ENCODE measurements at places on chromosomes 7 and 10. TPM values are rescaled to one million over a fixed set of nuclear protein-coding genes. Genes with fewer than 3 reads are reported as not detected.

Gene OAT
- 120 TPM for total RNA-seq

Gene RBM48
- 12.3 TPM for total RNA-seq

Gene PCDH15
- total RNA-seq, result 0.38 TPM

- DNase-seq, result no peak
Observed at GRCh38 chr7:132592936-132593335, 16.7 kb upstream of the PLXNA4 start.

GRCh38 chr7:1696671-1697498, 26.8 kb downstream of the ELFN1 start:
- DNase-seq, result no peak

DNA sequence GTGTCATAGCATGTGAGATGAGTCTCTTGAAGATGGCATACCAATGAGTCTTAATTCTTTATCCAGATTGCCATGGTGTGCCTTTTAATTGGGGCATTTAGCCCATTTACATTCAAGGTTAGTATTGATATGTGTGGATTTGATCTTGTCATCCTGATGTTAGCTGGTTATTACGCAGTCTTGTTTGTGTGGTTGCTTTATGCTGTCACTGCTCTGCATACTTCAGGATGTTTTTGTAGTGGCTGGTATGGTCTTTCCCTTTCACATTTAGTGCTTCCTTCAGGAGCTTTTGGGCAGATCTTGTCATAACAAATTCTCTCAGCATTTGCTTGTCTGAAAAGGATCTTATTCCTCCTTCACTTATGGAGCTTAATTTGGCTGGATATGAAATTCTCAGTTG, 16.5 kb downstream of the FAM25A start:
- DNase-seq, result no peak

DNA sequence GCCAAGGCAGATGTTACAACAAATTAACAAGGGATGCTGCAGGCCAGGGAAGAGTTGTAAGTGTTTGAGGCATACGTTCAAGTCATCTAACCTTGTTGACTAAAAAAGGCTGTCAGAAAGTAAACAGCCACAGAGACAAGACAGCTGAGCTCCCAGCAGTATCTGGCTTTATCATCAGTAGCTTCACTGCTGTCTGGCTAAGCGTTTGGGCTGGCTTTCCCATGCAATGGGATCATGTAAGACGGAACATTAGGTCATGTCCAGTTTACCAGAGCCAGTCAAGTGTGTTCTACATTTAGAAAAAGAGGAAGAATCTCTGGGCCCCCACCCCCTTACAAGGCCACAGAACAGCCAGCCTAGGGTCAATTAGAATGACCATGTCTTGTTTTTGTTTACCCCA, 51.3 kb upstream of the GSAP start:
- peak; percentile 29 for DNase-seq
